NCI-H1092 treated with DMSO at 0.1 percent for 48 hours (cell line): ENCODE measurements at places on chromosomes 5 and 9.

- DNase-seq: no peak
Measured at GRCh38 chr9:94286116-94286515, 27.0 kb downstream of the ZNF169 start.

- no peak for DNase-seq
Measured at GRCh38 chr5:111469293-111469896, 42.9 kb downstream of the STARD4 start.

- no peak for DNase-seq
Measured at GRCh38 chr9:36876056-36876455, 158.0 kb downstream of the PAX5 start.

DNA sequence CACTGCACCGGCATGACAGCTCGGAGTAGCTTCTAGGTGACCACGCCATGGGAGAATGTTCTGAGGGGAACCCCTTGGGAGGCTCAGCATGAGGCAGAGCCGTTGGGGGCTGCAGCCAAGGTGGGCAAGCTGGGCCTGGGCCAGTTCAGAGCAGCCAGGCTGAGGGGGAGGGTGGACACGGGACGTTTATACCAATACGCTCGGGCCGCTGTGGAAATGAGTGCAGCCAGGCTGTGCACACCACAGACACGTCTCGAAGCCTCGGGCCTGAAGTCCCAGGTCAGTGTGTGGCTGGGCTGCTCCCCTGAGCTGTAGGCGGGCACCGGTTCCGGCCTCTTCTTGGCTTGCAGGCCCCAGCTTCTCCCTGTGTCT lies 28.9 kb upstream of the SLC12A7 start:
- DNase-seq: no peak

- DNase-seq: no peak
Measured at GRCh38 chr9:120626512-120626911, 46.5 kb upstream of the CDK5RAP2 start.

GRCh38 chr9:113580041-113580953 lies 116.8 kb downstream of the RGS3 start:
- peak; percentile 71 for DNase-seq

- DNase-seq: no peak
Measured at GRCh38 chr9:2023532-2023931, 8.4 kb downstream of the SMARCA2 start.

GRCh38 chr5:395921-396530 lies 47.0 kb upstream of the EXOC3 start:
- DNase-seq: no peak

- no peak for DNase-seq
Measured at GRCh38 chr9:92550765-92551164, 15.0 kb upstream of the ECM2 start.

GRCh38 chr5:73435759-73436534 lies 12.6 kb downstream of the FOXD1 start:
- DNase-seq: no peak

DNA sequence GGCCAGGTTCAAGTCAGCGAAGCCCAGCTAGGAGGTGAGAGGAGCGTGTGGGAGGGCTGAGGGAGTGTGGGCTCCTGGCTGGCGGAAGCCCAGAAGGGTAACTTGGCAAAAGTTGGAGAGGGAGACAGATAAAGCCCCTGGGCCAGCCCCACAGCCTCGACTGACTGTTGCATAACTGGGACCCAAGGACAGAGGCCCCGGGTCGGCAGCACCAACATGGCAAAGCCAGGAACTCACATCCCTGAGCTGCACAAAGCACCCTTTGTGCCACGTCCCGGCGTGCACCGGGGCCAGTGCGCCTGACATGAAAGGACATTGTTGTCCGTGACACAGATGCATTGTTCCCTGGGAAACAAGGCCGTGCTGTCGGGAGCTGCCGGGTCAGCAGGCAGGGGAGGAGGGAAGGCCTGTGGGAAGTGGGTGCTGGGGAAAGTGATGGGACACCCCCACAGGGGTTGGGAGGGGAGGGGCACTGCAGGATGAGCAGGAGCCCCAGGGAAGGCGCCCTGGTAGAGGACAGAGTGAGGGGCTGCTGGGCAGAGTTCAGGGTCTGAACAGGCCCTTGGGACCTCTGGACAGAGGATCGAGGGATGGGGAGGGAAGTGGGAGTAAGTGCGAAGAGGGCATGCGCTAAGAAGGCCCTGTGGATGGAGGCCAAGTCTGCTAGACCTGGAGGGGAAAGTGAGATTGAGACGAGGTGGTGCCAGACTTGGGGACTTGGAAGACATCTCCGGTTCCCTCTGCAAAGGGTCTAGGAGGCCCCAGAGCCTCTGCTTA lies 13.0 kb upstream of the DPM2 start:
- DNase-seq: no peak

- DNase-seq: no peak
Measured at GRCh38 chr5:96816411-96816939, 8.7 kb upstream of the ERAP1 start.

- DNase-seq: no peak
Measured at GRCh38 chr5:123690821-123691220, 178.8 kb downstream of the CSNK1G3 start.
